ENCODE measurements at places on chromosomes 12 and 14. TPM values are rescaled to one million over a fixed set of nuclear protein-coding genes. Genes with fewer than 3 reads are reported as not detected.
A peak's percentile ranks its signal among the peaks of the same experiment; 100 is the strongest.

DNA sequence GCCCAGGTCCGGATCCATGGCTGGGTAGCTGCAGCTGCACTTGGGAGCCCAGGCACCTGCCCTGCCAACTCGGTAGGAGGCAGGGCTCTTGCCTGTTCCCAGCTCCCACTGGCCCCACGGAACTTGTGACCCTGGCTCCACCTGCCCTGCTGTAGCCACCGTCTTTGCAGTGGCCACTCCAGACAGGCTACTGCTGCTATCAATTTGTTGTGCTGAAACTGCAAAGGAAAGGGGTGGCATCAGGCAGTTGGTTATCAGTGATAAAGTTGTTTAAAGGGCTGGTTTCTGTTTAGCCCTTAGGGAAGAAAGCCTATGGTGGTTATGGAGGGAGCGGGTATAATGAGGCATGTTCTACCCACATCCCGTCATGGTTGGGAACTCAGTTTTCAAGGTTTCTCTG is 32.1 kb upstream of the ARID2 start:
- DNase-seq = no peak

DNA sequence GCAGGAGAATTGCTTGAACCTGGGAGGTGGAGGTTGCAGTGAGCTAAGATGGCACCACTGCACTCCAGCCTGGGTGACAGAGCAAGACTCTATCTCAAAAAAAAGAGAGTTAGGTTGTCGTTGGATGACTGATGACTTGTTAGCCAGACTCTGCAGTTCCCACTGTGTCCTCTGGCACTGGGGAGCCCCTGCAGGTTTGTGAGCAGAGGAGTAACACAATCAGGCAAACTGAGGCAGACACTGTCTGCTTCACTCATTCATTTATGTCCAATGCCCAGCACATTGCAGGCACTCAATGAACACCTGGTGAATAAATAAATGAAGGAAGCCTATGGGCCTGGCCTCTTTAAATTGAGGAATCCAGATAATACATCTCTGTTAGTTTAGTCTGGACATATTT is 41.2 kb upstream of the BCL11B start:
- DNase-seq = no peak

GRCh38 chr14:34711169-34711568 is 3.2 kb downstream of the CFL2 start:
- peak; percentile 77 for DNase-seq

DNA sequence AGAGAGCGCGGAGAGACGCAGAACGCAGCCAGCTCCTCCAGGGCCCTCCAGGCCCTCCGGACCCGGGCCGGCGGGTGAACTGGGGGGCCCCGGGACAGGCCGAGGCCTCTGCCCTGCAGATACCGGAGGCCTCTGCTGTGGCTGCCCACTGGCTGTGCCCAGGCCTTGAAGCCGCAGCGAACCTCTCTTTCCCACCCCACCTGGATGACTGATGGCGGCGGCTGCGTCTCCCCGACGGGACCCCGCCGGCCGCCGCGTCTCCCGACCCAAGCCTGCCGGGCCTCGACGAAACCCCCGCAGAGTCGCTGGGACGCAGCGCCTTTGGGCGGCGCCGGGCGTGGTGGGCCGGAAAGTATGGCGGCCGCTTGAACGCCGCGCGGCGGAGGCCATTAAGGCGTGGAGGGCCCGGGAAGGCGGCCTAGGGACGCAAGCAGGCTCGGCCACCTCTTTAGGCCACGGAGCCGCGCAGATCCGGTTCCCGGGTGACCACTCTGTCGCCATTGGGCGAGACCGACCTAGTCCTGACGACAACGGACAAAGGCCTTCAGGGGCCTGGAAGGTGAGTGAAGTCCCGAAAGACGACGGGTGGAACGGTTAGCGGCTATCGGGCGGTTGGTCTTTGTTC is 8.4 kb upstream of the ERGIC2 start:
- DNase-seq = no peak

DNA sequence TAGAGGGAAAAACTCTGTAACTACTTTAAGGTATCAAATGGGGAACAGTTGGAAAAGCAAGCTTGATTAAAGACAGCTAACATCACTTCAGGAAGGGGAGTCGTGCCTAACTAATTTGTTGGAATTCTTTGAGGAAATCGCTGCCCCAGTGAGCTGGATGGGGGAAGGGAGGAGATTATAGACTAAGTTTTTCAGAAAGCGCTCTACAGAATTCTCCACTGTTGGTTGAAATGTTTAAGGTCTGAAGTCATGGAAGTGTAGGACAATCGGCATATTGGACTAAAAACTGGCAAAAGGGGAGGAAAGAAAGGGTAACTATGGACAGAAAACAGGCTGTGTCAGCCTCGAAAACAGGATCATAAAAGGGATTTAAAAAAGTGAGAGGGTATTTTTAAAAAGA is 229.9 kb upstream of the HMGA2 start:
- DNase-seq = no peak

DNA sequence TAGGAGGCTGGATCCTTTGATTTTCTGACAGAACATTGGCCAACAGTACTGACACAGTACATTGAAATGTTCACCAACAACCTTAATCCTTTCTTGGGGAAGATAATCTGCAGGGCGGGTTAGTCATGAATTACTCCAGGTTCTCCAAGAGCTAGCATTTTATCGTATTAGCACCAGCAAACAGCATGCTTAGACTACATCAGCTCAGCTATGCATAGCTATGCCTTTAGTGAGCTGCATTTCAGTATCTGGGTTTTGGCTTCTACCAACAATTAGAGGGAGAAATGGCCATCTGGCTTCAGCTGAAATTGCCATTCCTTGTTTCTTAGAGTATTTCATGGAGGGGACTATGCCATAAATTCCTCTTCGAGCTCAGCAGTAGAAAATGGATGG is 33.8 kb downstream of the SAMD4A start:
- peak; percentile 84 for DNase-seq

GRCh38 chr14:32252030-32252670 is 49.1 kb upstream of the RNU6-8 start:
- DNase-seq = peak; percentile 83

GRCh38 chr14:68866991-68867533 is 74.2 kb upstream of the ZFP36L1 start:
- no peak for DNase-seq

- no peak for DNase-seq
Measured at GRCh38 chr12:2092354-2092753, 39.6 kb downstream of the CACNA1C start.

- peak; percentile 9 for DNase-seq
Measured at GRCh38 chr12:117100251-117100650, 1.0 kb upstream of the TESC start.

DNA sequence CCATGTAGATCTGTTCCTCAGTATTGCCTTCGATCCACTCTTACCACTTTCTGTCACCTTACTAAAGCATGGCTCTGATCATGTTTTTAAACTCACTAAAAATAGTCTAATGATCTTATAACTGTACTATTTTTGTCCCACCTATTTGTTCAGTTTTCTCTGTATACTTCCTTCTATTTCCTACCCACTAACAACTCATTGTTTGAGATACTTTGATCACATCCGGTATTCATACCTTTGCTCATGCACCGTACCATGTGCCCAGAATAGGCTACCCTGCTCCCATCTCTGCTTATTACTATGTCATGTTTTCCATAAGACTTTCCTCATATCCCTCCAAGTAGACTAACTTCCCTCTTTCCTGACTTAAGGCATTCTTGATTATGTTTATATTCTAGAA is 128.6 kb downstream of the MED13L start:
- DNase-seq = no peak

DNA sequence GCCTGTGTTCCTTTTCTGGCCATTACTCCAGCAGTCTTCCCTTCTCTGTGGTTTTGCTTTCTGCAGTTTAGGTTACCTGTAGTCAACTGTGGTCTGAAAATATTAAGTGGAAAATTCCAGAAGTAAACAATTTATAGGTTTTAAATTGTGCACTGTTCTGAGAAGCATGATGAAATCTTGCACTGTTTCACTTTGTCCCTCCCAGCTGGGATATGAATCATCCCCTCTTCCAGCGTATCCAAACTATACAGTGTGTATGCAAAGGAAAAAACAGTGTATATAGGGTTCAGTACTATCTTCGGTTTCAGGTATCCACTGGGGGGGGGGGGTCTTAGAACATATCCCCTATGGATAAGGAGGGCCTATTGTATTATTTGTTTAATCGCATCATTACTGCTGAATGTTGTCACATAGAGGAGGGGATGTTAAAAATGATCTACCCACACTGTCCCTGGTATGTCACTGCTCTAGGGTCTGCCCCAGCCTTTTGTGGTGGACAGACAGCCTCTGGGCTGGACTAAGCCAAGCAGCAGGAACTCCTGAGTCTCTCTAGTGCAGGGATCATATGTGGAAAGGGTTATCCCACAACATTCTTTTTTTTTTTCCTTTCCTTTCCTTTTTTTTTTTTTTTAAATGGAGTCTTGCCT is 109.1 kb upstream of the MAX start:
- peak; percentile 83 for DNase-seq

GRCh38 chr12:26937443-26937862 is 328 bp downstream of the INTS13 start:
- no peak for DNase-seq

DIO2 gene
- total RNA-seq = 66.0 TPM

KRT6C gene
- total RNA-seq = not detected

MARK3 gene
- total RNA-seq = 79.5 TPM

MMP14 gene
- 258 TPM for total RNA-seq

KRT71 gene
- not detected for total RNA-seq

TCTN2 gene
- total RNA-seq = 18.5 TPM

SALL2 gene
- total RNA-seq = 5.3 TPM

GPRC5A gene
- total RNA-seq = 5.4 TPM

HOXC13 gene
- total RNA-seq = not detected

RNF10 gene
- 96.7 TPM for total RNA-seq
